ENCODE measurements at places on chromosomes 4 and X.

GRCh38 chrX:97026406-97026805, 142.7 kb downstream of the RPA4 start:
- DNase-seq = no peak

DNA sequence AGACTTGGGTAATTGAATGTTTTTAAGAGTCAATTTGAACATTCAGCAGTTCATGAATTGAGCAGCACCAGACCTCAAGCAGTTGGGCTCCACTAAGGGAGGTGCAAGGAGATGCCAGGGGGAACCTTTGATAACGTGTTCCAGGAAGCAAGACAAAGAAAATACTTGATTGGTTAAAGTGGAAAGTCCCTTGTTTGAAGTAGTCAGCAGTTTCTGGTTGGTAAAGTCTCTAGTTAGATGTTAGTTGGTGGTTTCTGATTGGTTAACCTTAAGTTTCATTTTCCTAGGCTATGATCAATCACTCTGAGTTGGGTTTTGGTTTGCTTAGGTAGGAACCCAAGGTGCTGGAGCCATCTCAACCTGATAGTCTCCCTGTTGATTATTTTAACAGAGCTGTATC, 4.0 kb downstream of the HERC6 start:
- DNase-seq = no peak

DNA sequence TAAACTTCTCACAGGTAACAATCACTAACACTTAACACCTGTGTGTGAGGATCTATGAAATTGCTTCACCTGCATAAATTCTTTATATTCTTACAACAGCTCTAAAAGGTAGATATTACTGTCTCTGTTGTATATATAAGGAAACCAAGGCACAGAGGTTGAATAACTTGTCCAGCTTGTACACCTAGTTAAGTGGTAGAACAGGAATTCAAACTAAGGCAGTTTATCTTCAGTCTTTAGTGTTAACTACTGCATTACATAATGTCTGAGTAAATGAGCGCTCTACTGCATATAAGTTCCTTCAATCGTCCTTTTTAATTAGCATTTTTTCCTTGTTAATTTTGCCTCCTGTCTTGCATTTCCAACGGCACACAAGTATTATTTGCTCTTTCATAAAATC, 15.0 kb downstream of the USP9X start:
- DNase-seq = no peak

- no peak for DNase-seq
Measured at GRCh38 chr4:8439914-8440491, 520 bp downstream of the ACOX3 start.

GRCh38 chr4:106316773-106317409, 541 bp downstream of the AIMP1 start:
- no peak for DNase-seq

DNA sequence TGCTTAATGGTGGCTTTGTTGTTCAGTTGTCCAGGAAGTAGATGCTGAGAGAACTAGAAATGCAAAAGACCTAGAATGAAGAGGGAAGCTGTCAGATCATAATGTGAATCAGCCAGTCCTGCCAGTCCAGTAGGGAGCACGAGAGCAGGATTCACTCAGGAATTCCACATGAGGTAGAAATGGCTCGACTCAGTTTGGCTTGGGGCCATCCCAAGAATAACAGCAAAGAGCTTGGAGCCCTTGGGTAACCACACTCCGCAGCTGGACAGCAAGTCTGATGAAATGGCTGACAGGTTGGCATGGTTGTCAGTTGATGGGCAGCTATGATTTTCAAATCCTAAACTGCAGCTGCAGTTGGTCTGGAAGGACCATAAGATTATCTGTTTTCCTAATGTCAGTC, 44.5 kb upstream of the WDR1 start:
- no peak for DNase-seq

- peak; percentile 2 for DNase-seq
Measured at GRCh38 chr4:10164877-10165283, 48.3 kb upstream of the WDR1 start.

DNA sequence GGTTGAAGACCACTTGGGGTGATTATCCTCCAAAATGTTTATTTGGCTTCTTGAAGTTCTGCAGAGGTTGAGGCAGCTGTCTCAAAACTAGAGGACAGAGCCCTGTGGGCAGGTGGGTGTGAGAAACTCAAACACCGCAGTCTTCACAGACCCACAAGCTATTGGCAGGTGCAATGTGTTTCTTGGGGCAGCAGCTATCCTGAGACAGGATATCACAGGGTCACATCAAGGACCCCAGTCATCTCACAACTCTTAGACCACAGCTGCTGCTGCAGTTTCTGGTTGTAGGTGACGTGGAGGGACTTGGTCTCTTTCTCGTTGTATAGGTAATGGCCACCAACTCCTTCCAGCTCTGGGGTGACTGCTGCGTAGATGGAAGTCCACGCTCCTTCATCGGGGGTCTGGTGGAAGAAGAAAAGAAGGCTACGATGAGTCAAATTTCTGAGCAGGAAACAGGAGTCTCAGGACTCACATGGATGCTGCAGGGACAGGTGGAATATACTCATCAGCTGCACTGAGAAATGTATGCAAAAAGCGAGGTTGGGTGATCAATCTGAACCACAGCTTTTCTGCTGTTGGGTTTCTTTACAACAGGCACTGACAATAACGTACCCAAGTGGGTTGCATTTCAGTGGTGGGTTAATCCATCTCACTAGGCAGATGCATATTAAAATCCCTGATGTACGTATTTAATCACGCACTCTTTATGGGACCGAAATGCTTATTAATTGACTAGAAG, 279.8 kb downstream of the DHRSX start:
- DNase-seq = no peak

DNA sequence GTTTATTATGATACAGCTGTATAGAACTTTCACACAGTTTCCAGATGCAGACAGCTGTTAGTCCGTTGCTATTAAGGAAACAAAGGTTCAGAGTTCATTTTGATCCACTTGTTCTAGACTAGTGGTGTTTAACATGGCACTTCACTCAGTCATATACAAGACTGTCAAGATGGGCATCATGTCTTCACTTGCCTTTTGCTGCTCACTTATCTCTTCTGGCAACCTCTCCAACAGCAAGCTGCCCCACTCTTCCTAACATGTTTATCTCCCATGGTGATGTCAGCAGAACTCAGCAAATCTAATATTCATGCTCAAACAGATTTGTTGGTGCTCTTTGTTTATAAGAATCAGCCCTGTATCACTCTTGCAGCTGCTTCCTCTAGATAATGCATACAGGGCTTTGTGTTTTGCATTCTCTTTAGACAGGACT, 236.2 kb upstream of the HAND2 start:
- no peak for DNase-seq

DNA sequence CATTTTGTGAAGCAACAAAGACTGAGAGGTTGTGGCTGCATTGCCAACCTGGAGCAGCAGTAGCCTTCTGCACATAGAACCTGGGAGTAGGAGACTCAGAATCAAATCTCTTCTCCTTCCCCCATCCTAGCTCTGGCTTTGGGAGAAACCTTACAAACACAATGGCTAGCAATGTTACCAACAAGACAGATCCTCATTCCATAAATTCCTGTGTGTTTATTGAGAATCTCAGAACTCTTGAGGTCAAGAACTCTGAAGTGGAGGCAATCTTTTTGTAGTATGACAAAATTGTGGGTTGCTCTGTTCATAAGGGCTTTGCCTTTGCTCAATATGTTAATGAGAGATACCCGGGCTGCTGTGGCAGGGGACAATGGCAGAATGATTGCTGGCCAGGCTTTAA, 406.7 kb upstream of the SPANXN1 start:
- DNase-seq = no peak

DNA sequence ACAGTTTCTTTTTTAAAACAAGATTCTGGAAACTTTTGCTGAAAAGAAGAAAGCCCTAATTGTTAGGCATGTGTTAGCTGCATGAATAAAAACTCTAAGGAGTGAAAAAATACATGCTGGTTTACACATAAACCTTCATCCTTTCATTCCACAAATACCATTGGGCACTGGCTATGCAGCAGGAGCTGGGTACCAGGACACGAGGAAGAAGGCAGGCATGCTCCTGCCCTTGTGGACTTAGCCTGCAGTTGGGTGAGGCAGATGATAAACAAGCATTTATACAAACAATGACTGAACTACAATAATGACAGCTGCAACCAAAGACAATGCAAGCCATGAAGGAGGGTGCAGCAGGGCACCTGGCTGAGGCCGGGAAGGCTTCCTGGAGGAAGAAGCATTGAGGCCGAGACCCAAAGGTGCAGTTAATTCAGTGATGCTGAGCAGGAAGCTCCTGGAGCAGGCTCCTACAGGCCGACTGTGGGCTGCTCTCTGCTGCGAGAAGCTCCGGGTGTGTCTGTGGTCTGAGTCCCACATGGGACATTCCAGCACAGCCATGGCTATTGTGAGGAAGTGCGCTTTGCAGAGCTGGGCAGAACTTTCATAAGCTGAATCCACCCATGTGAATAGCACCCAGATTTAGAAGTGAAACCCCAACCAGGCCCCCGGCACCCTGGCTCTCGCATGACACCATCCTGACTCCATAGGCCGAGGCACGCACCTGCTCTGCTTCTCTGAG, 44.0 kb upstream of the MXD4 start:
- DNase-seq = no peak

DNA sequence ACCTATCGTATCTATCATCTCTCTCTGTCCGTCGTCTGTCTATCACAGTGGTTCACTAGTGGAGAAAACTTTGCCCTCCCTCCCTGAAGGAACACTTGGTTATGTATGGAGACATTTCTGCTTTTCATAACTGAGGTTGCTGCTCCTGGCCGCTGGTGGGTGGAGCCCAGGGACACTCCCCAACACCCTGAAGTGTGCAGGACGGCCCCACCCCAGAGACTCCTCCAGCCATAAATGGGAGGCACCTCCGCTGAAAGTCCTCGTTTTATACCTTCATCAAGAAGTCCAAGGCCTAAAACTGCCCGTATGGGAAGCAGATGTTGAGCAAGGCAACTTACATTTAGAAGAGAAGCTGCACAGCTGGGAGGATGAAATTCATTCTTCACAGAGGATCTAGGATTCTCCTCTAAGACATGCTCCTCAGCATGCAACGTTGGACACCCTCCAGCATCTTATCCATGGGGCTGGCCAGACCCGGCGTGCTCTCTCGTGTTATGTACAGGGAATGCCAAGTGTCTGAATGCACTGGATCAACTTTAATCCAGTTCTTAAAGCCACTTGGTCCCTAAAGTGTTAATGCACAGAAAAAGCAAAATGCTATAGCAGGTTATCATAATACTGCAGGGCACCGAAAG, 43.5 kb downstream of the PRKX start:
- DNase-seq = no peak

GRCh38 chr4:1683736-1684505, at the start of gene FAM53A:
Gene FAM53A, minus strand, starts transcription at chr4:1684313. Its CDS starts 15,572 bp downstream, at chr4:1668741.
- DNase-seq = peak; percentile 64

GRCh38 chr4:24701683-24702082, 93.7 kb upstream of the SOD3 start:
- no peak for DNase-seq

GRCh38 chr4:153115322-153116290, 88.6 kb upstream of the TRIM2 start:
- no peak for DNase-seq

GRCh38 chr4:151256134-151256533, 20.8 kb upstream of the PRSS48 start:
- no peak for DNase-seq

DNA sequence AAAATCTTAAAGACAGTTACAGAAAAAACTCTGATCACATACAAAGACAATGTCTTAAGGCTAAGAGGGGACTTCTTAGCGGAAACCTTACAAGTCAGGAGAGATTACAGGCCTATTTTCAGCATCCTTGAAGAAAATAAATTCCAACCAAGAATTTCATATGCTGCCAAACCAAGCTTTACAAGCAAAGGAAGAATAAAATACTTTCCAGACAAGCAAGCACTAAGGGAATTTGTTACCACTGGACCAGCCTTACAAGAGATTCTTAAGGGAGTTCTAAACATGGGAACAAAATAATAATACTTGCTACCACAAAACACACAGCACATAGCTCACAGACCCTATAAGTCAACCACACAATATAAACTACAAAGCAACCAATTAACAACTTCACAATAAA, 255.8 kb upstream of the ZFP42 start:
- no peak for DNase-seq

DNA sequence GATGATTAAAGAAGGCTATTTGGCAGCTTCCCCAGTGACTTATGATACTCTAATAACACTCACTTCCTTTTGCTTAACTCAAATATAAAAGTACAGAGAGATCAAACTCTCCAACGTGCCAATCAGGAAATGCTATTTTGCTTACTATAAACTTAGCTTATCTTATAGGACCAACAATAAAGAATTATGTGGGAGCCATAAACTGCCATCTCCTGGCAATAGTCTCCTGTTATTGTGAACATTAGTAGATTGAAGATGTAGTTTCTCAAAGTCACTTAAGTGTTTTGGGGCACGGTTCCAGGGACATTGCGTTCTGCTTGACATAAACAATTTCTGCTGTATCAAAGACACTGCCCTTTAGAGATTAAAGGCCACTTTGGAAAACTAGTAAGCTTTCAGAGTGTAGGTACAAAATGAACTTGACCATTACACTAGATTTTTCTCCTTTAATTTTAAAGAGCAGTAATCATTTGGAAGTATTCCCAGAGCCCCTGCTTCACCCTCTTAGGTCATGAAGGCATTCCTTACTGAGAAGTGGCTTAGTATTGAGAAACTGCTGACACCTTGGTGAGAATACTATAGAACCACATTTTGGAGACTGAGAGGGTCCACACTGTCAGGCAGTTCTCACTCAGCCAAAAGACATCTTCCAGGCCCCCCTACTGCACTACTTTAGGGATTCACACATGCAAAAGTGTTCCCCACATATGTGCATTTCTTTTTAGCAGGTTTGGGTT, 51.9 kb downstream of the MAOA start:
- no peak for DNase-seq

DNA sequence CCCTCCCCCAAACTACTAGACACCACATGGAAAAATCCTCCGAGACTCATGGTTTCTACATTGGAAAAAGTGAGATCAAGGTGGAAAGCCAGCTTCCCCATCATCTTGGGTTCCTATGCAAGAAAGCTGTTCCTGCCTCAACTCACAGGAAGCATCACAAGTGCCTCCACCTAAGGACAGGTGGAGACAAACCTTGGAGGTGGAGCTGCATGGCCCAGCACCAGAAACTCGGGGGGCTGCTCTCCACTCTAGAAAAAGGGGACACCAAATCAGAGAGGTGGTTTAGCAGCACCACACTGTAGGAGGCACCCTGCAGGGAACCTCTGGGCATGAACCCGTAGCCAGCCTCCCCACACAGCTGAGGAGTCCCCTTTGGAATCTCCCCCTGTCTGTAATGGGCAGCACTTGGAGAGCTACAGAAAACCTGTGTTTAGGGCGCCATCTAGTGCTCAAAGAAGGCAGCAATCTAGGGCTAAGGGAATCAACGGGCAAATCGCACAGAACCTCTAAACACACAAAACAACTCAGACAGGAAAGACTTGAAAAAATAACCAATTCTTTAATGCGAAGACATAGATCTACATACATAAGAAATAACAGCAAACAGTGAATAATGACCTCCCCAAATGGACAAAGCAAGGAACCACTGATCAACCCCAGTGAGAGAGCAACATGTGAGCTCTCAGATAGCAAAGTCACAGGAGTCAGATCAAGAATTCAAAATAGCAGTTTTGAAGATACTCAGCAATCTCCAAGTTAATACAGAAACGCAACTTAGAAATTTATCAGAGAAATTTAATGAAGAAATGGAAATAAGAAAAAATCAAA, 37.0 kb upstream of the ZBTB33 start:
- DNase-seq = peak; percentile 1
